Activated naive CD4-positive, alpha-beta T cell (primary cell): ENCODE measurements at places on chromosomes 2 and 18.

- no peak for DNase-seq
These were observed 100.0 kb upstream of the PID1 start for GRCh38 chr2:229371086-229371485.

DNA sequence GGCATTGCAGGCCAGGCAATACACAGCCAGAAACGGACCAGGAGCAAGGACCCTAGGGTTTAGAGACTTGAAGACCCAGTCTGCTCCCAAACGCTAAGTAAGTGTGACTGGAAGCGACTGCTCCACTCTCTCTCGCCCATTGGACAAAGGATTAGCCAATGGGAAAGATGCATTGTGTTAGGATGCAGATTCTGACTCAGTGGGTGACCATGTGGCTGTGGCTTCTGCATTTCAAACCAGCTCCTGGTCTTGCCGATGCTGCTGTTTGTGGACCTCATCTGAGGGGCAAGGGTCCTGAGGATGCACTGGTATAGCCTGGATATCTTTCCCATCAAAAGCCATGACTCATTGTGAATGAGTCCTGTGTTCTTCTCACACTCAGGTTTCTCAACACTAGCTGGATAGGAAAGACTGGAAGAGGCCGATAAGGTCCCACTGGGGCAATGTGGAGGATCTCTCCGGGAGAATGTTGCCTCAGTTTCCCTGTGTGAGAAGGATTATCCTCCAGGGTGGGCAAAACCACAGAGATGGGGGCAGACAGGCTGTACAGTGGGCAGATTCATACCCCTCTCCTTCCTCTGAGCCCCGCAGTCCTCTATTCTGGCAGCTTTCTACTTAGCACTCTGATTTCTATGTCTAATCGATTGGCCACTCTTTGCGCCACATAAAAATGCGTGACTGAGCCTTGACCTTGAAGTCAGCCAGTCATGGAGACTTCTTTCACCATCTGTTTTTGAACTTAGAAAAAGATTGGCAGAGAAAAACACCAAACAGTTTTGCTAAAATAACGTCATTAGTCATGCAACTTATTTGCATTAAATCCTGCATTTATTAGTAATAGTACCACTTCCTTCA is 257.1 kb downstream of the PRKCE start:
- no peak for DNase-seq

- no peak for DNase-seq
These were observed 247.3 kb upstream of the SOX11 start for GRCh38 chr2:5444854-5445253.

- no peak for DNase-seq
These were observed 20.3 kb downstream of the MRPL19 start for GRCh38 chr2:75666911-75667310.

DNA sequence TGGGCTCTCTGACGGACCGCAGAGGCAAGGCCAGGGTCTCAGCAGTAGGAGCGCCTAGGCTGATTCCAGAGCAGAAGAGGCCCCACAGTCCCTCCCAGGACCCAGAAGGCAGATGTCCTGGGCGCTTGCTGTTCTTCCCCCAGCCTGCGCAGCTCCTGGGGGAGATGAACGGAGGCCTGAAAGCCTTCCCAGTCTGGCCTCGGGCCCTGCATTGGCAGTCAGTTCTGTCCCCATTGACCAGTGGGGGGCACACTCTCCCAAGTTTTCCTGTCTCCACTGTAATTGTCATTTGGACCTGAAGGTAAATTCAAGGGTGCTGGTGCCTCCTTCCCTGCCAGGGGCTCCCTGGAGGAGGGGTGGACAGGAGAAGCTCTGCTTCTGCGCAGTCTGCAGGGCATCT is 345.7 kb downstream of the CYP26B1 start:
- DNase-seq, result no peak

DNA sequence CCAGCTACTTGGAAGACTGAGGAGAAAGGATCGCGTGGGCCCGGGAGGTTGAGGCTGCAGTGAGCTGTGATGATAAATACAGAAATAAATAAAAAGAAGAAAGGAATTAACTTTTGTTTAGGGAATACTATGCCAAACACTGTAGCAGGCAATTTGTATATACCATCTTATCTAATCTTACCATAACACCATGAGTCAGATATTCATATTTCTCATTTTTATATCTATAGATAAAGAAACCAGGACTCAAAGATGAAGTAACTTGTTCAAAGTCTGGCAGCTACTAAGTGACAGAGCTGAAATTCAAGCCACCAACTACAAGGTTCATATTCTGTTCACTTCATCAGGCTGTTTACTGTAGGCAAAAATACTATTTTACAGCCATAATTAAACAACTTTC is 119.2 kb upstream of the SLC39A10 start:
- DNase-seq, result no peak
